ENCODE measurements at places on chromosomes 2 and 18.
A peak's percentile ranks its signal among the peaks of the same experiment; 100 is the strongest.

GRCh38 chr2:31920962-31921361, 89.8 kb downstream of the MEMO1 start:
- no peak for DNase-seq

- peak; percentile 75 for DNase-seq
Observed at GRCh38 chr18:28045176-28045810, 131.6 kb downstream of the CDH2 start.

DNA sequence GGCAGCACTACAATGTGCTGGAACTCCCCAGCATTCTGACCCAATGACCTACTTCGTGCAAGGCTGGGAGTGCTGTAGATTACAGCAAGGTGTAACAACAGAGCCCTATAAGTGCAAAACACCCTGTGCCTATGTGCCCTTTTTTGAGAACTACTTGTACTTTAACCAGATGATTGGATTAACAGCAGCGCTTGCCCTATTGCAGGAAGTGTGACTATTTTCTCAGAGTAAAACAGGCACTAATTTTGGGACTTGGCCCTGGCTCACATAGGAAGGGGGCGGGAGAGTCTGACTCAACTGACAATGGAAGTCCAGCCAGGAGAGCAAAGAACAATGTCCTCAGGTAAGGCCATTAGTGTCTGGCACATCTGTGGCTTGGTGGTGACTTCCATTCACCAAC, 35.6 kb upstream of the RNF125 start:
- DNase-seq, result no peak

DNA sequence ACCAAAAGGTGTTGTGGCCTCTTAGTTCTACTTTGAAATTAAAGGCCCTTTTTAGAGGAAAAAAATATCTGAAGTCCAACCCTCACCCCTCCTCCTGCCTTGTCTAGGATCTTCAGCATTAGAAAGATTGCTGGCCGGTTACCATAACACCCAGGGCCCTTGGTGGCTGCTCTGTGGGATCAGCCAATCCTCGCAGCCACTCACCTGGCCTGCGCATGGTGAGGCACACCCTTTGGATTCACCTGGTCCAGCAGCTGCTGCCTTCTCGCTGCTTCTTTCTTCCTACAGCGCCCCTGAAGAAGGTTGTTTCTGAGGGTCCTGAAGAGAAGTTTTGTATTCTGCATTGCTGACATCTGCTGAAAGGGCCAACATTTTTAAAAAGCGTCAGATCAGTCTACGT, 25.2 kb downstream of the DYTN start:
- no peak for DNase-seq

- DNase-seq, result peak; percentile 68
Observed at GRCh38 chr2:216545359-216545758, 46.7 kb downstream of the RPL37A start.

- DNase-seq, result no peak
Observed at GRCh38 chr2:235990344-235990743, 177.8 kb downstream of the GBX2 start.

DNA sequence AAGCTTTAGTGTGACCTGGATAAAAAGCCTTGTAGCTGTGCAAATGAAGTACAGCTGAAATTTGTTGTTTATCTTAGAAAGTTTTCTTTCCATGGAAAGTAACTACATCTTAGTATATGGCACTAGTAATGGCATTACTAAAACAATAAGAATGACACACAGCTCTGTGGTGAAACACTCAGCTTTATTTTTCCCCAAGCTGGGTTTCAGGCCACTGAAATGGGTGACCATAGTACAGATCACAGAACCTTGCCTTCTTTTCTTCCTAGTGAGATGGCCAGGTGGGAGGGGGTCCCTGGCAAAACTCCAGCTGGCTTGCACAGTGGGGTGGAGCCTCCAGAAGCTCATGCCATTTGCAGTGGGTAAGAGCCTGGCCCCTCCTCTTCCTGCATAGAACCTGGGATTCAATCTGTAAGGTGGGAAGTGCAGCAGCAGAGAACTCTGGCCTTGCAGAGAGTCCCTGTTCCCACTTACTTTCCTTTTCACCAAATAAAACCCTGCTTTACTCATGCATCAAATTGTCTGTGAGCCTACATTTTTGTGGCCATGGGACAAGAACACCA, 17.6 kb upstream of the GRP start:
- DNase-seq, result no peak

DNA sequence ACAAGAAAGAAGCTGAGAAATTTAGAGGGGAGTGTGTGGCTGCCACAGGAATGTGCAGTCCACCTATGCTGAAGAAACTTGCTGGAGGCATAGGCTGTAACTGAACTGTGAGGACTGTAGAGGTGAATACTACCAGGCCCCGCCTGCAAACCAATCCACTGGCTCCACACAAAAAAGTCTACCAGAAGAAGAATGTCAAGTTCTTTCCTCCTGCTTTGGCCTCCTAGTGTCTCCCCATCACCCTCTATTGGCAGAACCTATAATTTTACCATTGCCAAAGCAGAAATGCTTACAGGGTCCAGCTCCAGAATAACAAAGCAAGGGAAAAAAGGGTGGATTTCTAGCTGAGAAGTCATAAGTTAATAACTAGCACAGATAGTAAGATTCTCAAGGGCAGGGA, 5.9 kb upstream of the ATP5MC3 start:
- DNase-seq, result peak; percentile 12

GRCh38 chr2:211396815-211397214, 840.4 kb downstream of the CPS1 start:
- DNase-seq, result no peak

GRCh38 chr2:207819021-207819797, 49.5 kb upstream of the FZD5 start:
- no peak for DNase-seq

- no peak for DNase-seq
Observed at GRCh38 chr2:59093571-59093970, 852.4 kb upstream of the FANCL start.

GRCh38 chr2:39424951-39425350, 12.1 kb downstream of the MAP4K3 start:
- DNase-seq, result no peak

- peak; percentile 20 for DNase-seq
Observed at GRCh38 chr2:41782306-41783158, 265.3 kb upstream of the PKDCC start.

GRCh38 chr2:1676091-1676912, 68.0 kb downstream of the PXDN start:
- DNase-seq, result no peak

- DNase-seq, result no peak
Observed at GRCh38 chr18:79896738-79897137, 54.7 kb downstream of the SLC66A2 start.

DNA sequence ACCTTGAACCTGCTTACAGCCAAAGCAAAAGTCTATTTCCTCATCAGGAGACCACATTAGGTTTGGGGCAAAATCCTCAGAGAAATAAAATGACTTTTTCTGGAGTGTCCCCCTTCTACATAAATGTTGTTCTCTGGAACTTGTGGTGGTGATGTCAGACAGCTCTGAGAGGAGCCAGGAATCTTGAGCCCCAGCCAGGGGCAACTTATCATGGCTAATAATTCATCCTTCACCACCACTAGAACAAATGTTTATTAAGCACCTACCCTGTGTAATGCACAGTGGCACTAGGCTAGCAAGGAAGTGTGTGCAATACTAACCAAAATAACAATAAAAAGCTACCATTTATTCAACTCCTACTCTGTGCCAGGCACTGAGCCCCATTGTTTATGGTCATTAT, 9.0 kb upstream of the BMP10 start:
- no peak for DNase-seq
